Stimulated activated CD4-positive, alpha-beta T cell treated with anti-CD3 and anti-CD28 coated beads, Interleukin-1b, Interleukin-23, amount 100 ng/mL, for 1 hour (primary cell): ENCODE measurements at places on chromosomes 3 and 15.

DNA sequence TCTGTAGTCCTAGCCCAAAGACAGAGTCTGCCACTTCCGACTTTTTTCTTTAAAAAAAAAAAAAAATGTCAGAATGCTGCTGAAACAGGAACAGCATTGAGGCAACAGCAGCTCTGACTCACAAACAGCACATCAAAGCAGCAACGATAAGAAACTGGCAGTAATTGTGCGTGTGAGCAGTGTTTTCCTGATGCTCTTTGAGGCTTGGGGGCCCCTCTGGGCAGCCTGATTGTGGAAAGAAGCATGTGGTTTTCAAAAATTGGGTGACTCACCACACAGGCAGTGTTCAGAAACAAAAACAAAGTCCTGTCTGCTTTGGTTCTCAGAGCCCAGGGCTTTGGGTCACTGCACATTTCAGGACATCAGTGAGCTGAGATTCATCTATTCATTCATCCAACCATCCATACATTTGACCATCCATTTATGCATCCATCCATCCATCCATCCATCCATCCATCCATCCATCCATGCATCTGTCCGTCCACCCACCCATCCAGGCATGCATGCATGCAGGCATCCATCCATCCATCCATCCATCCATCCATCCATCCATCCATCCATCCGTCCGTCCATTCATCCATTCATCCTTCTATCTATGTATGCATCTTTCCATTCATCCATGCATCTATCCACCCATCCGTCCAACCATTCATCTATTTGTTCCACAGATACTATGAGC lies 308.4 kb downstream of the RPLP1 start:
- DNase-seq = peak; percentile 71

GRCh38 chr3:153889905-153890334 lies 231.3 kb upstream of the ARHGEF26 start:
- no peak for DNase-seq

DNA sequence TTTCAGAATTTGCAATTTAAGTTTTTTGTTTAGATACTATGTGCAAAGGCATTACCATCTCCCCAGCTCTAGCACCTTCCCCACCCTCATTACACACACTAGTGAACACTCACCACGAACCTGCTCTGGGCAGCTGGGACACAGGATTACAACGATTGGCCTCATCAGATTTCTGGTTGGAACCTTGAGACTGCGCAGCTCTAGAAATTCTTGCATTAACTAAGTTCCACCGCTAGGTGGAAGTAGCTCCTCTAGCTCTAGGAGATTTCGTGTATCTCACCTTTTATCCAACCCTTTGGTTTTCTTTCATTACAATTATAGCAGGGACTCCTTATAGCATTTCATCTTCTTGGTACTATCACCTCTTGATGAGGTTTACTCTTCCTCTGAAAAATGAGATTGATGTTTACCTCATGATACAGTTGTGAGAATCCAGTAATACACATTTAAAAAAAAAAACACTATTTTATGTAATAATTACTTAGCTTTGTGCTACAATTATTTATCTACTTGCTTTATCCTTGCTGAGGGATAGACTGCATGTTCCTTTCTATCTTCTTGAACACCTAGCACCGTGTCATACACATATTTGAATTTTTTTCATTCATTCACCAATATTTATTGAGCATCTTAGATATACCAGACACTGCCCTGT lies 28.7 kb upstream of the PLOD2 start:
- DNase-seq = no peak

- no peak for DNase-seq
These were observed 25.6 kb upstream of the ALDH1L1 start for GRCh38 chr3:126205717-126206655.

DNA sequence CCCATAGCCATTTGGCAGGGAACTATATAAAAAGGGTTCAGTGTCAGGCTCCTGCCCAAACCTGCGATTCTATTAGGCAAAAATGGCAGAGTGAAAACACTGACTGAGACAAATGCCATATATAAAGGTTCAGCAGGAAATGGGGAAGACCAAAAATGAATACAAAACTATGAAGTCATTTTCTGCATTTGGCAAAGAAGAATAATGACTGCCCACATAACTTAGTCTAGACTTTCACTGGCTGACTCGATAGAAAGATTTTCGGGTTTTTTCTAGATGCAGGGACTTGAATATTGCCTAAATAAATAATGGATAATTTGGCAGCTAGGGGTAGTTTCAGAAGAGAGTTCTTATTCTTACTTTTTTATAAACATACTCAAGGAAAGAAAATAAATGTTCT lies 178.0 kb downstream of the TPRG1 start:
- DNase-seq = no peak

GRCh38 chr3:193598202-193598601 lies 5.2 kb downstream of the OPA1 start:
- DNase-seq = no peak

GRCh38 chr15:92954578-92954977 lies 54.5 kb downstream of the CHD2 start:
- no peak for DNase-seq

- no peak for DNase-seq
These were observed 5.6 kb downstream of the PRTG start for GRCh38 chr15:55737373-55737772.

DNA sequence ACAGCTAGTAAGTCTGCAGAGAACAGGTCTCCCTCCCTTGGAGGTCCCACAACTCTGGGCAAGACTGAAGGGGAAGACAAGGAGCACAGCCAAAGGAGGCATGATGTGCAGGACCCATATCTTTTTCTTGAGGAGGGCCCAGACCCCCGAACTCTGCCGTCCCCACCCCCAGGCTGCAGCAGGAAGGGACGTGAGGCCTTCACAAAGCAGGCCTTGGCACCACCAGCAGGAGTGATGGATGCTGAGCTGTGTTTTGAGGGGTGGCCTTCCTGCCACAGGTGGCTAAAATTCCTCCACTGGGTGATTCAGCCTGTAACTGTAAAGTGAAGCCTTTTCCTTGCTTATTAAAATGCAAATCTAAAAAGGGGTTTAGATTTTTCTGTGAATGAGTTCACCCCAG lies 8.6 kb downstream of the PLA2G4D start:
- no peak for DNase-seq

GRCh38 chr3:128548426-128549282 lies 55.7 kb upstream of the GATA2 start:
- DNase-seq = no peak

GRCh38 chr3:122353215-122353614 lies 28.2 kb downstream of the CSTA start:
- DNase-seq = no peak

DNA sequence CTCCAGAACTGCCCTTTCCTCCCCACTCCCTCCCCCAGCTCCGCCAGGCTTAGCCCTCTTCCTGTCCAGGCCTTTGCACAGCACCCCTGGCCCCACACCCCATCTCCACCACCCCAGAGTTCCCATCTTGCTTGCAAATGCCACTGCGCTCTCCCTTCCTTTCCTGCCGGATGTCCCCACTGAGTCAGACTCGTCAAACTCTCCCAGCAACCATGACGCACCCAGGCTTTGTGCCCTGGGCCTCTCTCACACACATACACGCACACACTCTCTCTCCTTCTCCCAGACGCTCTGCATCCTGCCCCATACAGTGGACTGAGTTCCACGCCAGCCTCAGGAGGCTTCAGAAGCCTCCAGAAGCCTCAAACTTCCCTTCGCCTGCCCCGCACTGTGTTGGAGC lies 2.8 kb upstream of the CCDC9B start:
- no peak for DNase-seq

DNA sequence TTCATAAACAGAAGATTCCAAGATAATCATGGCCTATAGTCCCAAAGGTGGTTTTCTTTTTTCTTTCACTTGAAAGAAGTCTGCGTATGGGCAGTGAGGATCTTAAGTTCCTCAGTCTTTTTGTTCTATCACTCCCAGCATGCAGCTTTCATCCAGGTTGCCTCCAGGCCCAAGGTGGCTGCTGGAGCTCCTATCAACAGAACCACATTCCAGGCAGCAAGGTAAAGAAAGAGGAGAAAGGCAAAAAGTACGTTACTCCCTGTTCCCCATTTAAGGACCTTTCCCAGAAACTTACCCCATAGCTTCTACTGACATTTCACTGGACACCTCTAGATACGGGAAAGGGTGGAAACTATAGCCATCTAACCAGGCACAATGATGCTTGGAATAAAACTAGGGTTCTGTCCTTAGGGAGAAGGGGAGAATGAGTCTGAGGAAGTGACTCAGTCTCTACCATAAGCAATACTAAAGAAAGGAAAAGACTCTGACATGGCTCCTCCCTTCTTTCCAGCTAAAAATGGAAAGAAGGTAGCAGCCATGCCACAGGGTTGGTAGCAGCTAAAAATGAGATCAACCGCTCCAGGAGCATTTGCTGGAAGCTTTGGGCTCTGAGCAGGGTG lies 313.9 kb upstream of the NR2E3 start:
- DNase-seq = no peak

DNA sequence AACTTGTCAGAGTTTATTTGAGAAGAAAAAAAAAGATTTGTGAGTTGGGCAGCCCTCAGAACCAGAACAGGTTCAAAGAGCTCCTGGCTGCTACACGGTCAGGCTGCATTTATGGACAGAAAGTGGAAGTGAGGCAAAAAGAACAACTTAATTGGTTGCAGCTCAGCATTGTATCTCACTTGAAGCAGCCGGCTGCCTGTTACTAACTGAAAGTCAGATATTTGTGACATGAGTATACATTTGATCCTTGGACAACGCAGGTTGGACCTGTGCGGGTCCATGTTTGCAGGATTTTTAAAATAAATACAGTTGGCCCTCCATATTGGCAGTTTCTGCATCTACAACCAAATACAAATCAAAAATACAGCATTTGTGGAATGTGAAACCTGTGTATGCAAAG lies 7.5 kb upstream of the ALDH1L1 start:
- no peak for DNase-seq

DNA sequence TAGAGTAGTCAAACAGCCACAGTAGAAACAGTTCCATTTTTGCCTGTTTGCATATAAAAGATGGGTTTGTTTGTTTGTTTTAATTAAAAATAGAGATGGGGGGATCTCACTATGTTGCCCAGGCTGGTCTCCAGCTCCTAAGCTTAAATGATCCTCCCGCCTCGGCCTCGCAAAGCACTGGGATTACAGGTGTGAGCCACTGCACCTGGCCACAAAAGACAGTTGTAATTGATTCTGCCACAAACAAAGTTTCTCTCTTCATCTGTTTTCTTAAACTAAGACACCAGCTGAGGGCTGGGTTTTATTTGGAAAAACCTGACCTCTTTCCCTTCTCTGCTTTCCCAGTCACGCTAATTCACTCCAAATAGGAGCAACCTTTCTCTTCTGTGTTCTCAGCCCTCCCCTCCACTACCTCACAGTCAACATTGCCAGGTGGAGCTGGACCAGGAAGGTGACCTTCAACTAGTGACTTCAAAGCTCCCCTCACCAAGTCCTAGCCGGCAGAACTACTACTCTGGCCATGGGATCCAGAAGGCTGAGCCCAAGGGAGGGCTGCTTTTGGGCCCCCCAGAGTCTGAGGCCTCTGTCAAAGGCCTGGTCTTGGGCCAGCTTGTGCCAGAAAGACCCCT lies 1.5 kb upstream of the IDH2 start:
- DNase-seq = no peak

DNA sequence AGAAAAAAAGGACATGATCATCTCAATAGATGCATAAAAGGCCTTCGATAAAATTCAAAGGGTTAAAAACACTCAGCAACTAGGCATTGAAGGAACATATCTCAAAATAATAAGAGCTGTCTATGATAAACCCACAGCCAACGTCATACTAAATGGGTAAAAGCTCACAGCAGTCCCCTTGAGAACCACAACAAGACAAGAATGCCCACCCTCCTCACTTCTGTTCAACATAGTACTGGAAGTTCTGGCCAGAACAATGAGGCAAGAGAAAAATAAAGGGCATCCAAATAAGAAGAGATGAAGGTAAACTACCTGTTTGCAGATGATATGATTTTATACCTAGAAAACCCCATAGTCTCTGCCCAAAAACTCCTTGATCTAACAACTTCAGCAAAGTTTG lies 619.7 kb upstream of the LMCD1 start:
- DNase-seq = no peak

GRCh38 chr3:86225461-86225860 lies 765.5 kb downstream of the VGLL3 start:
- DNase-seq = no peak

DNA sequence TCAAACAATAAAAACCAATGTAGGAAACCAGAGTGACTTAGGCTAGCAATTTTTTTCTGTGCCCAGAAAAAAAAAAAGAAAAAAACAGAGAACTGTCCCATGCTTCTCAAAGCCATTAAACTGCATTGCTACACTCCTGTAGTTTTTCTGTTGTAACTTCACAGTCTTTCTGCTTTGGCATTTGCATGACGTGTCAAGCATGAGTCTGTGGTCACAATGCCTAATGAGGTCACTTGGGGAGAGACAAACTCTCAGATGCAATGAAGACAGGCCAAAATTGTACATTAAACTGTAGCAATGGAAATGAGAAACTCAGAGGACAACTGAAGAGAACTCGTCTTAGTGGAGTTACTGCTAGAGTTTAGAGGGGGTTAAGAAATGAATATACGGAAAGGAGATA lies 30.8 kb downstream of the CCDC80 start:
- no peak for DNase-seq

DNA sequence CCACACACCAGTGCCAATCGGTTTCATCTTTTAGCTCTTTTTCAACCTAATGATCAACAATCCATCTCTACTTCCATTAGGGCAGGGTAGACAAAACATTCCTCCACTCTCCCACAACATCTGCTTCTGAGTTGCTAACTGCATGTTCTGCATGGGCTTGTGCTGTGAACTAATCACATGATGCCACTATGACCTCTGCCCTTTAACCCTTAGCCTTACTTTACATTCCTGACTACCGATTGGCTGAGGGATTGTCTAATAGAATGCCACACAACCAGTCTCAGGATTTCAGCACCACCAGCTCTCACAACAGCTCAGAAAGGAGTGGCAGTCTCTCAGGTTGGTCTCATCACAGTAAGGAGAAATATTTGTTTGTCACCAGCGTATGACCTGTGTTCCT lies 562.8 kb downstream of the ROBO2 start:
- DNase-seq = no peak
